ENCODE measurements at places on chromosomes 16 and 17.
A peak's percentile ranks its signal among the peaks of the same experiment; 100 is the strongest.

DNA sequence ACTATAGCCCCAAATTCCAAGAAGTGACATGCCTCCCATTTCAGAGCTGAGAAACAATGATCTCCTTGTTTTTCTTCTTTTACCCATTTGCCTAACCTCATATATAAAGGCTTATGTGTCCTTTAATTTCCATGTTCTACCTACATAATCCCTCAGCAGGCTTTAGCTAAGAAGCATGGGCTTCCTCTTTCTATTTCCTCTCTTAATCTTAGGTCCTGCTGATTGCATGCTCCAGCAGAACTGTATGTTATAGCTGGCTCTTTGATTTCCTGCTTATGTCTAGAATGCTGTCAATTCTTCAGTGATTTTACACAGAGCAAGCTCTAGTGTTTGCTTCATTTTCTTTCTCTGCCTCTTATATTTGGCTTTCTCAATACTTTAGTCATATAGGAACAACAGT lies 151.7 kb upstream of the COX10 start:
- no peak for DNase-seq

GRCh38 chr17:77859035-77859810 lies 99.3 kb upstream of the TNRC6C start:
- DNase-seq: no peak

DNA sequence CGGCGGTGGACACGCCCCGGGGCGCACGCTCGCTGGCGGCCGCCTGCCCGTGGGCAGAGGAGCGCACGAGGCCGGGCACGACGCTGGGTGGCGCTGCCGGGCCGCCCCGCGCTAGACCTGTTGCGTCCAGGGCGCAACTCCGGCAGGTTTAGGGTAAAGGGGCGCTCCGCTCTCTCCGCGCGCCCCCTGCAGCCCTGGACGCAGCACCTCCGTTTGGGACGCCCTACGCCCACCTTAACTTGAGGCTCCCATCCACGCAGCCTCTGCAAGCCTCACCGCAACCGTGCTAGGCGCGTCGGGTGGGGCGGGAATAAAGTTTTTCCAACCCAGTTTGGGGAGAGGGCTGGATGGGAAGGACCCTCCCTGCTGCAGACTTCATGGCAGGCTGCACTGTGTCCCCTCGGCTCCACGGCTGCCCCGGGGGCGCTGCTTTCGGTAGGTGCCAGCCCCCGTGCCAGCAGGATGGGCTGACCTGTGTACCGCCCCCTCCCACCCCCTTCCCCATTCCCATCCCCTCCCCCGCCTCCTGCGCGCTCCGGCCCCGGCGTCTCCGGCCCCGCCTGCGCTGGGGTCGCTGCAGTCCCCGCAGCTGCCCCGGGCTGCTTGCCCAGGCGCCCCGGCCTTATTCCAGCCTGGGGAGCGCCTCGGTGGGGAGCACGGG lies at the start of gene SYT17:
TSS of gene SYT17 (plus strand) at position 531 of the 661 bp plus-strand sequence. CDS start 407 bp downstream, outside the sequence.
- no peak for DNase-seq

DNA sequence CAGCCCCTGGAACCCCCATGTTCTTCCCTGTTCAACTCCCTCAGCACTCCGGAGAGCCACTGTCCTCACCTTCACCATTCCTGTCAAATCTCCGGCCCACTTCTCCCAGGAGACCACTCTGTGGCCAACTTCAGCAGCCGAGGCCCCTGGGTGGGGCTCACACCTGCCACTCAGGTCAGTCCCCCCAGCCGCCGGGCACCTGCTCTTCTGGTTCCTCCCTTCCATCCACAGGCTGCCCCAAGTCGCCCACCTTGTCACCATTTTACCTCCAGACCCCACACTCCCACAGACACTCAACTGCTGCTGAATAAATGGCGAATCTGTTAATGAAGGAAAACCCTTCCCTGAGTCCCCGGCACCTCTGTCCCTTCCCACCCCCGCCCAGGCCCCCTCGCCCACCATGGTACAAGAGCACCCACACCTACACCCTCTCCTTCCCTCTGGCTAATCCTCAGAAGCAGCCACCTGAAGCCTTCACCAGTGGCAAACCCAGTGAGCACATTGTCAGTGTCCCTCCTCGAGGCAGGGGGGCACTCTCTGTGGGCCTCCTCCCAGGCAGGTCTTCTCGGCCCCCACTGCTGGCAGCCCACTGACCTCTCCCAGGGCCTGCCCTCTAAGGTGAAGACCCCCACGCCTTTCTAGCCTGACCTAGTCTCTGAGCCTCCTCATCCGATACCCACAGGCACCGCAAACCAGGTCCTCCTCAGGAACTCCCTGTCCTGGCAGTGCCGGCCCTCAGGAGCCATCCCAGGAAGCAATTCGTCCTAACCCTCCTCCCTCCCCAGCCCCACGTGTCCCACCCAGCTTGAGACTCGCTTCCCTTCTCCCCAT lies 8.2 kb downstream of the CANT1 start:
- DNase-seq: no peak

- peak; percentile 4 for DNase-seq
Observed at GRCh38 chr16:69311533-69312387, 610 bp downstream of the VPS4A start.

DNA sequence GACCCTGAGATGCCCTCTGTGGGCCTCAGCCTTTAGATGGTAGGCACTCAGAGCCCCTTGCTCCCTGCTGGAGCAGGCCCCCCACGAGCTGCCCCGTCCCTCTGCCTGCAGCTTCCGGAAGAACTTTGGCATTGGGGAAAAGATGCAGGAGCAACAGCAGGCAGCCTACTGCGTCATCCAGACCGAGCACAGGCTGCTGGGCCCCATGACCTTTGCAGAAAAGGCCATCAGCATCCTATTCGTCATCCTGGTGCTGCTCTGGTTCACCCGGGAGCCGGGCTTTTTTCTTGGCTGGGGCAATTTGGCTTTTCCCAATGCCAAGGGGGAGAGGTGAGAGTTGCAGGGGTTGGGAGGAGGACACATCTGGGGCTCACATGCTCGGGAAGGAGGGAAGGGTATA lies 12.7 kb upstream of the FOXN1 start:
- no peak for DNase-seq

DNA sequence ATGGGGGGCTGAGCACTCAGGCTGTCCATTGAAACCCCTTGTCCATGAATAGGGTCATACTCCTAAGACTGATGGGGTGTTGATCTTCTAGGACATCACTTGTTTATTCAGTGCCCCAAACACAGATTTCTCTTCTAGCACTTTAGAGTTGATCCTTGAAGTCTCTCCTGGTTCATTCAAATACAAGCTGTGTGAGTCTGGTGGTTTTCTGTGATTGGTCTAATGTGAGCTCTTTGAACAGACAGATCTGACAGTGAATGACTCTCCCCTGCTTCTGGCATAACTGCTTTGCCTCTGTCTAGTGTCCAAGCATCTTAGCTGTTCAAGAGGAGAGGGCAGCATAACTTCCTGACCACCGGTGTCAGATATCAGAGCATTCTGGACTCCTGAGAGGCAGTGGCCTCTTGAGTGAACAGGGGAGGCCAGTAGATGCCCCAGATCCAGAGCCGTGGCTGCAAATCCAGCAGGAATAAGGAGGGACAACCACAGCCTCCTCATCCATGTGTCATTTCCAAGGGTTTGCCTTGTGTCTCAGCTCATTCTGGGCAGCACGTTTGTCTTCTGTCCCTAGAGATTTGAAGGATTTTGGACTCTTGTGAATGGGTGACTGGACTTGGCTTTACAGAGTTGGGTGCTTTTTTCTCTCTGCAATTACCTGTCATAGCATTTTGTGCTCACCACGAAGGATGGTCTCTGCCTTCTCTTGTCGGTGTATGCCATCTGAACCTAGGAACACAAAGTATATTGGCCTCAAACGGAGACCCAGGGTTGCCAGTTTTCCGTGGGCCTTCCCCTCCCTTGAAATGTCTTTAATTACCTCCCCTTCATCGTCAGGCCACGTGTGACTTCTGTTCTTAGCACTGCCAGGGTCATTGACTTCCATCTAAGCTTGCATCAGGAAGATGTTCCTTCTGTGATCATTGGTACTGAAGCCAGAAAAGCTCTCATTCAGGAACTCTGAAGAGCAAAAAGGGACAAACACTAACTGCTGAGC lies 13.9 kb upstream of the CLEC18C start:
- DNase-seq: no peak

DNA sequence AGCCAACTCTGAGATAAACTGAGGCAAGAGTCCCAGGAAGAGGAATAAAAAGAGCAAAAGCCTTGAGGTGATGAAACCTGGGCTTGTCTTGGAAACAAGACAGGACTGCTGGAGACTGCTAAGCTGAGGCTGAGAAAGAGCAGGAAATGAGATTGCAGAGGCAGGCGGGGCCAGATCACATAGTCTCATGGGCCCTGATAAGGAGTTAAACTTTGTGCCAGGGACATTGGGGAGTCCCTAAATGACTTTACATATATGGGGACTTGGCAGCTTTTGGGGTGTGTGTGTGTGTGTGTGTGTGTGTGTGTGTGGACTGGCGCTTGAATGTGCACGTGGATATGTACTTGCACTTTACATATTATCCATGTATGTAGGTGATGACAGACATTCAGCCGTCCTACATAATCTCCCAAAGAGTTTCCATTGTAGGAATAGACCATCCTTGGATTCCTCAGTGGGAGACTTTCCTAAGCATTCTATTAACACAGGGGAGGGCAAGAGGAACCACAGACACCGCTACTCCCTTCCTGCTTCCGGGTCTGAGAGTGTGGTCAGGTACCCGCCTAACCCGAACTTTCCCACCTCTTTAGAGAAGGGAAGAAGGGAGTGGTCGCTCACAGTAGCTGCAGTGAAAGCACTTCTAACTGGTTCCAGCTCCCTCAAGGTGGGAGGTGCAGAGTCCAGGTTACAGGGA lies 123.1 kb downstream of the LYRM1 start:
- DNase-seq: no peak

GRCh38 chr17:67605256-67605912 lies 112.4 kb upstream of the NOL11 start:
- DNase-seq: no peak

DNA sequence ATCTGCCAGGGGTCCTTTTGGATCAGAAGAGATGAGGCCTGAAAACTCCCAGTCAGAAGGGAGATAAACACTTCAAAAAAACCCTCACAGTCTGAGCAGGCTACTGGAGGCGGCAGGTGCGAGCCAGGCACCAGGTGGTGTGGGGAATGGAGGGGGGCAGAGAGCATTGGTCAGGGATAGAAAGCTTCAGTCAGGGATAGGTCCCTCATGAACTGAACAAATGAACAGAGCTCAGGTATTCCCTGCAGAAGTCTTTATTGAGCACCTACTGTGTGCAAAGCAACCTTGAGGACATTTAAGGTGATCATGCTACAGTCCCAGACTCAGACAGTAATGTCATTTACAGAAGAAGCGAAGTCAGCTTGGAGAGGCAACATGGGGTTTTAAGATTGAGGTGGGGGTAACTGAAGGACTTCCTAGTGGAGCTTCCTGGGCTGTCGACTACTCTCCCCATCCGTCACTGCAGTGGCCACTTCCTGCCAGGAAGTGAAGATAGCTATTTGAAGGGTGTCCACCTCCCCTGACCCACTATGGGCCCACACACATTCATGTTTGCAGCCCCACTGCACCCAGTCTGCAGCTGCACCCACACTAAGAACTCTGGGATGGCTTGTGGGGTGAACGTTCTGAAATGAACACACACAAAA lies 3.2 kb downstream of the KIFC3 start:
- no peak for DNase-seq

DNA sequence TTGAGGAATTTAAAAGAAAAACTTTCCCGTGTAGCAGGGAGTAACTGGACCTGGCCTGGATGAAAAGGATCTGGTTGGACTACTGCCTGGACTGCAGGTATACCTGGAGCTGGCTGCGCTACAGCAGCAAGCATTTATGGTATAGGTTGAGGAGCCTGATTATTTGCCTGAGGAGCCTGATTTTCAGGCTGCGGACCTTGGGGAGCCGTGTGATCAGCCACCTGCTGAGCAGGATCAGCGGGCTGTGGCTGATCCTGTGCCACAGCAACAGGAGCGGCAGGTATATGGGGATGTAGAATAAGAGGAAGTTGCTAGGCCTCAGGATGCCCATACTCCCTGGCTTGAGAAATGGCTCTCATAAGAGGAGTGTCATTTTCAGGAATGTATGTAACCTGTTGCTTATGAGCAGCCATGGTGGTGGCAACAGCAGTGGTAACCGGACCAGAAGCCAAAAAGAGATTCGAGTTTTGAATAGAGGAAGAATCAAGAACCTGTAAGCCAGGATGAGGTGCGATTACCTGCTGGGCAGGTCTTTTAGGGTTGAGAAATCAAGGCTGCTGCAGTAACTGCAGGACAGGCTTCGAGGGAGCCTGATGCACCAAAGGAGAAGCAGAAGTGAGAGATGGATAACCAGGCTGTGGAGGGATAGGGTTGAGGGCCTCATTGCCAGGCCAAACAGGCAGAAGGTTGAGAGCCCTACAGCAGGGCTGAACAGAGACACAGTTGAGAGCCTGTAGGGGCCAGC lies 60.9 kb upstream of the ARL4D start:
- DNase-seq: no peak

DNA sequence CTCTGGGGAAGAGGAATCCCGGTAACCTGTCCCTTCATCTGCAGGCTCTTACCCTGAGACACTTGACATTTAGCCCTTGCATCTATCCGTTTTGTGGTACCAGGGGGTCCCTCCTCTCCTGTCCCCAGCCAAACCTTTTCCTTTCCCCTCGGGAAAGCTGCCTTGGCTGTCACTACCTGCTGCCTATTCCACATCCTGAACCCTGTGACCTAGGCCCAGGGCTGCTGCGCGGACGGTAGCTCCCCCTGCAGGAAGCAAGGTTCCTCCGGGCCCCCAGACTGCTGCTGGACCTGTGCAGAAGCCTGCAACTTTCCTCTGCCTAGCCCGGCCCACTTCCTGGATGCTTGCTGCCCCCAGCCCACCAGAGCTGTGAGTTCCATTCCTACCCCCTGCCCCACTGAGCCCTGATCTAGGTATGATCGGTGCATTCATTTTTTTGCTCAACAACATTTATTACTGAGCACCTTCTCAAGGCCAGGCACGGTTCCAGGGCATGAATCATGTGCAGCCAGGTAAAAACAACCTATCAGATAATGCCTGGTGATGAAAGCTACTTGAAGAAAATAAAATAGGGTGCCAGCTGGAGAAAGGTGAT lies 10.5 kb upstream of the ALDOA start:
- no peak for DNase-seq

DNA sequence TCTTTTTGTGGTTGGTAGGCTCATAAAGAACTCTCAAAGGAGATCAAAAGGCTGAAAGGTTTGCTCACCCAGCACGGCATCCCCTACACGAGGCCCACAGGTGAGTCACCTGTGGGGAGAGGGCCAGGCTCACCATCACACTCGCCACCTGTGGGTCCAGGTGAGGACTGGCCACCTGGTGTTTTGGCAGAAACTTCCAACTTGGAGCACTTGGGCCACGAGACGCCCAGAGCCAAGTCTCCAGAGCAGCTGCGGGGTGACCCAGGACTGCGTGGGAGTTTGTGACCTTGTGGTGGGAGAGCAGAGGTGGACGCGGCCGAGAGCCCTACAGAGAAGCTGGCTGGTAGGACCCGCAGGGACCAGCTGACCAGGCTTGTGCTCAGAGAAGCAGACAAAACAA lies 11.1 kb downstream of the GNPTG start:
- no peak for DNase-seq

DNA sequence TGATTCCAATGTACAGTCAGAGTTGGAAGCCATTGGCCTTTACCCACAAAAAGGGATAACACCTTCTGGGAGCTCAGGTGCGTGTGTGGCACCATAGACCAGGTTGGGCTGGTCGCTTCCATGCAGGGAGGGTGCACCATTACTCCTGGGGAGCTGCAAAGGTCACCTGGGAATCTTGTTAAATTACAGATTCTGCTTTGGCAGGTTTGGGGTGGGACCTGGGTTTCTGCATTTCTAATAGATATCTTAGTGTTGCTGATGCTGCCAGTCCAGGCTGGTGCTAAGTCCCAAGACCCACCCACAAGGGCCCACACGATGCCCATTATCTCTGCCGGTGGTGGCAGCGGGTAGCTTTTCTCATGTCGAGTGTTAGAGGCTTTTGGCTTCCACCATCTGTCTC lies 148.3 kb upstream of the CACNG5 start:
- DNase-seq: no peak
